SHP77 (cell line): ENCODE measurements at places on chromosomes 5 and 9.
A peak's percentile ranks its signal among the peaks of the same experiment; 100 is the strongest.

GRCh38 chr5:10801931-10802666 is 41.1 kb upstream of the DAP start:
- no peak for DNase-seq

DNA sequence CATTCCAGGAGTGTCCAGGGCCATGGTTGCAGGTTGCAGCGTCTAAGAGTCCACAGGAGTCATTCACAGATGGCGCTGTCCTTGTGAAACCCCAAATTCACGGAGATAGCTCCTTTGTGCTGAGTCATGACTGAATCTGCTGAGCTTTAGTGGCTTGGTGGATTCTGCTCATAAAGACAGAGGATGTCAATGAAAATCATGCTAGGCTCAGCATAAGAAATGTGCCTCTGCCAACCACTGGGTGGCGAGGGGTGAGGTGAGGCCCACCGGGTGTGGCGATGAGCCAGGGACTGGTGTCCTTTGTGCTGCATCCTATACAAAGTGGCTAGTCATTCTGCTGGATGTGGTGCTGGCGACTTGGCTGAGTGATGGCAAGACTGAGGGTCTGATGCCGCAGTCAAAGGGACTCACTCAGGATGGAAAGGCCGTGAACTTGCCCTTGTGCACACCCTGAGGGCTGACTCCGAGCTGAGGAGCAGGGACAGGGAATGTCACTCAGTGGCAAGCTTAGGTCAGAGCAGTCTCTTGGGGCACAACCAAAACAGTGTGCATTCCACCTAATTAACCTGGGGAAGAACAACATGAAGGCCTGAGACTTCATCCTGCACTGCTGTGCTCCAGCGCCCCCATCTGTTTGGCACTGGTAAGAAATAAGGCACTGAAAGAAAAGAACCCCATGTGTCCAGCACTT is 71.5 kb downstream of the DAP start:
- DNase-seq, result peak; percentile 46

GRCh38 chr9:110687497-110687896 is 18.9 kb downstream of the MUSK start:
- no peak for DNase-seq

GRCh38 chr9:7367726-7368125 is 431.9 kb downstream of the DMAC1 start:
- no peak for DNase-seq
